ENCODE measurements at places on chromosomes 2 and 18.

- DNase-seq, result peak; percentile 8
These were observed 140.3 kb downstream of the TRIB2 start for GRCh38 chr2:12856934-12857601.

- no peak for DNase-seq
These were observed 236.5 kb upstream of the NT5C1B start for GRCh38 chr2:18825838-18826237.

DNA sequence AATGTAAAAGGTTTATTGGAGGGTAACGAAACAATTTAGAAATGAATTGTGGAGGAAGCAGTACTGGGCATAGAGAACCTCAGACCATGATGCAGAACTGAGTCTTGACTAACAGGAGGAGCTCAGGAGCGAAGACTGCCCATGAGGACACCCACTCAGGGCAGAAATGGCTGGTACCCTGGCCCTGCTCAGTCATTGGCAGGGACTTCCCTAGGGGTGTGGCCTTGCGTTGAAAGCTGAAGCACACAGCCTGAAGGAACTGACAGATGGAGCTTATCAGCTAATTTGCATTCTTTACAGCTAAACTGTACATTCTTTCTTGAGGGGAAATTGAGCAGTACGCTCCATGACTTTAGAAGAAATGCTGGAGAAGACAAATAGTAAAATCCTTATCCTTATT lies 57.1 kb downstream of the PDK1 start:
- no peak for DNase-seq

DNA sequence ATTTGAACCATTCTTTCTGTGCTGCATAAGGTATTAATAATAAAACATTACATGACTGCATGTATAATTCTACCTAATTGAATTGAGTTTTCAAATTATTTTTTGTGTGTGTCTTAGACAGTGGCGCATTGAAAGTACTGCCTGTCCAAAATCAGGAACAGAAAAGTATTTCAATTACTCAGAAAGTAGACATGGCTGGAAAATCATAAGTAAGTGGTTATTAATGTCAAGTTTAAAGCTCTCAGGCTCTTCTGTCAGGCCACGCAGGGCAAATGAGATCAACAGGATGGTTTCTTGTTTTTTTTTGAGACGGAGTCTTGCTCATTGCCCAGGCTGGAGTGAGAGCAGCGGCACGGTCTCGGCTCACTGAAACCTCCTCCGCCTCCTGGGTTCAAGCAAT lies 32.4 kb upstream of the DARS1 start:
- DNase-seq, result no peak

- DNase-seq, result no peak
These were observed 252.6 kb upstream of the RASGRP3 start for GRCh38 chr2:33223856-33224255.

- no peak for DNase-seq
These were observed 25.1 kb downstream of the GPR35 start for GRCh38 chr2:240650254-240650965.

DNA sequence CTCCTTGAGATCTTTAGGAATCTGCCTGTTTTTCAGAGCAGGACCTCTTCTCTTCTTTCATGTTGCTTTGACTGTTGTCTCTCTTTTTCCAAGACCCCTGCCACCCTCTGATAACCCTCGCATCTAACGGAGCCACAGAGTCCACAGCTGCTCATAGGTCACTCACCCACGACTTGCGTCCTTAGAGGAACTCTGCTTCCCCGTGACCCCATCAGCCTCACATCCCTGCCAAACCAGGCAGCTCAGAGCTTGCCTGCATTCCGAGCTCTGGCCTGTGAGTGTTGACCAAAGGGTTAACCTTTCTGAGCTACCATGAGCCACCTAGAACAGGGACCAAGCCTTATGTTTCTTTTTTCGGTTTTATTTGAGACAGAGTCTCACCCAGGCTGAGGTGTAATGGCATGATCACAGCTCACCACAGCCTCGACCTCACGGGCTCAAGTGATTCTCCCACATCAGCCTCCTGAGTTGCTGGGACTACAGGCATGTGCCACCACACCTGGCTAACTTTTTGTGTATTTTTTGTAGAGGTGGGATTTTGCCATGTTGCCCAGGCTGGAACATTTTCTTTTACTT lies 36.4 kb downstream of the CABLES1 start:
- DNase-seq, result no peak

DNA sequence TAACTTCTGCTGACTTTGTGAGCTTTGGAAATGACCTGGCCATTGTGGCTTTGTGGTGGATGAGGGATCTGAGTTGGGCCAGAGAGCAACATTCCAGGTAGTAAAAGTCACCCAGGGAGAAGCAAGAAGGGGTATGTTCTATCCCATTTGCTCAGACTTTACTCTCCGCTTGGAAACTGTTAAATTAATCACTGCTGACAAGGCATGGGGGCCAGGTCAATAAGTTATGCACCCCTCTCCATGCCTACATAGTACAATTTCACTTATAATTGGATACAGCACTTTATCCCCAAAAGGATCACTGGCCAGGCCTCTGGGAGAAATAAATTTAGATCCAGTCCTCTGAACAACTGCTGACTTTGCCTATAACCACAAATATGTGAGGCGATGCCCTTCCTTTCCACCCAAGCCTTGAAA lies 92.1 kb downstream of the RPRM start:
- no peak for DNase-seq

- DNase-seq, result no peak
These were observed 191.2 kb upstream of the LRRTM4 start for GRCh38 chr2:77713412-77713811.

DNA sequence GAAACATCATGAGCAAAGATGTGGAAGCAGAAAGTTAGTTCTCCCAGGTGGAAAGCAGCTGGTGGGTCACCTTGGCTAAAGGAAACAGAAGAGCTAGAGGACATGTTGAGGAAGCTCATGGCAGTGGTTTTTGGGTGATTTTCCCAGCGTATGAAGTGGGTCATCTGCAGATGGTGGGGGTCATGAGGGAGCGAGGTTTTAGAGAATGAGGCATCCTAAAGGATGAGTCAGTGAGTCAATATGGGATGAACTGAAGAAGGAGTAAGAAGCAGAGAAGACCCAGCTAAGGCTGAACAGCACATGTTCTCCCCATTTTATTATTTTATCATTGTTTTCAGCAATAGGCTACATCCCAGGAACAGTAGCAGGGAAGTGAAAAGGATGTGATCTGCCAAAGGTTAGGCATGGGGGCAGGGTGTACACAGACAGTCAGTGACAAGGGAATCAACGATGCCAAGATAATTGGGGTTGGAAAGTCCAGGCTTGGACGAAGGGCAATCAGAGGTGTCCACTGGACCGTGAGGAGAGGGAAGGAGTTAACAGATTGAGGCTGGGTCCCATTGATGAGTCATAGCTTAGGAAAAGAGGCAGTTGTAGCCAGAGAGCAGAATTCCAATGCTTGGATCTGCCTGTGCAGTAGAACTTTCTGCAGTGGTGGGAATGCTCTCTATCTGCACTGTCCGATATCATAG lies 289.3 kb upstream of the RAB12 start:
- no peak for DNase-seq

DNA sequence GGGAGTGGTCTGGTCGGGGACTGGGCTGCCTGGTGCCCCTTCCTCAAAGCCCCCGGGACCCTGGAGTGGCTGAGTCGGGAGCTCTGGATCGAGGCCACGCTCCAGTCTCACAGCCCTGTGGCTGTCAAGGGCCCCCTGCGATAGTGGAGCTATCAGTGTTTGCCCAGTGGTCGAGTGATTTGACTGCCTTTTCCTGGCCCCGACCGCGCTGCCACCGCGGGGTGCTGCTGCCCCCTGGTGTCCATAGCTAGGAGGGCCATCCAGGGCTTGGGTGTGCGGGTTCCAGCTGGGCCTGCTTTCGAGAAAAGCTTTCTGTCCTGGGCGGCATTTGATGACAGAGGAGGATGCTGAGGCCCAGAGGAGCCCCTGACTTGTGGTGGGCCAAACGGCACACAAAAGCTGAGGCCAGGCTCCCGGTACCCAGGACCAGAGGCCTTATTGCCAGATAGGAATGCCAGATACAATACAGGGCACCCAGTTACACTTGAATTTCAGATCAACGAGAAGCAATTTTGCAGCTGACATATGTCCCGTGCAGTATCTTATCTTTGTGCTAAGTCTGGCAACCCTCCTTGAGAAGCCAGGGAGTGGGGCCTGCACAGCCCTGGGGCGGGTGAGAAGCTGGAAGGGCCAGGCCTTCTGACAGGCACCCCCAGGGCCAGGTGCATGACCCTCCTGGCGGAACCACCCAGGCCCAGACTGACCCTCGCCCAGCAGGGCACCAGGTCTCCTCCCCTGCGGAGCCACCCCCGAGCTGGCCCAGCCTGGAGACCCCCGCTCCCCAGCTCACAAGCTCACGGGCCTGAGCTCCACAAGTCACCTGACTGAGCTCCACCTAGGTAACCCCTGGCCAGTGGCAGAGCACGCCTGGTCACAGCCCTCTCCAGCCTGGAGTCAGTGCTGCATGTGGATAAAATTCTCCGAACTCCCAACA lies 13.0 kb downstream of the ODC1 start:
- DNase-seq, result no peak

DNA sequence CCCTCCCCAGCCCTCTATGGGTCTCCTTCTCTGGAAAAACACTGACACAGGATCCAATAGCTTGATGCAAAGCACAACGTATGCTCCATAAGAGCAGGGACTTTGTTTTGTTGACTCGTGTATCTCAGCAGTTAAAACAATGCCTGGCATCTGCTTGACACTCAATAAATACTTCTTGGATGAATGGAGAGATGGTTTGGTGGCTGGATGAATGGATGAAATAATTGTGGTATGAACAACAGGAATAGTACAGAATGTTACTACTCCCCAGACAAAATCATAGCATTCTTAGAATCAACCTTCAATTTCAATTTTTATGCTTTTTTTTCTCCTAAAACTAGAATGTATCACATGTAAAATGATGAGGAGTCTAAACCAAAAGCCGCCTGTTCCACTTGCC lies 57.4 kb downstream of the KCNE4 start:
- no peak for DNase-seq

GRCh38 chr2:240200230-240201051 lies 60.0 kb upstream of the OTOS start:
- no peak for DNase-seq

GRCh38 chr2:155215037-155215707 lies 516.7 kb downstream of the KCNJ3 start:
- DNase-seq, result no peak
